ENCODE measurements at places on chromosomes 2 and 18. TPM values are rescaled to one million over a fixed set of nuclear protein-coding genes. Genes with fewer than 3 reads are reported as not detected.
A peak's percentile ranks its signal among the peaks of the same experiment; 100 is the strongest.

DNA sequence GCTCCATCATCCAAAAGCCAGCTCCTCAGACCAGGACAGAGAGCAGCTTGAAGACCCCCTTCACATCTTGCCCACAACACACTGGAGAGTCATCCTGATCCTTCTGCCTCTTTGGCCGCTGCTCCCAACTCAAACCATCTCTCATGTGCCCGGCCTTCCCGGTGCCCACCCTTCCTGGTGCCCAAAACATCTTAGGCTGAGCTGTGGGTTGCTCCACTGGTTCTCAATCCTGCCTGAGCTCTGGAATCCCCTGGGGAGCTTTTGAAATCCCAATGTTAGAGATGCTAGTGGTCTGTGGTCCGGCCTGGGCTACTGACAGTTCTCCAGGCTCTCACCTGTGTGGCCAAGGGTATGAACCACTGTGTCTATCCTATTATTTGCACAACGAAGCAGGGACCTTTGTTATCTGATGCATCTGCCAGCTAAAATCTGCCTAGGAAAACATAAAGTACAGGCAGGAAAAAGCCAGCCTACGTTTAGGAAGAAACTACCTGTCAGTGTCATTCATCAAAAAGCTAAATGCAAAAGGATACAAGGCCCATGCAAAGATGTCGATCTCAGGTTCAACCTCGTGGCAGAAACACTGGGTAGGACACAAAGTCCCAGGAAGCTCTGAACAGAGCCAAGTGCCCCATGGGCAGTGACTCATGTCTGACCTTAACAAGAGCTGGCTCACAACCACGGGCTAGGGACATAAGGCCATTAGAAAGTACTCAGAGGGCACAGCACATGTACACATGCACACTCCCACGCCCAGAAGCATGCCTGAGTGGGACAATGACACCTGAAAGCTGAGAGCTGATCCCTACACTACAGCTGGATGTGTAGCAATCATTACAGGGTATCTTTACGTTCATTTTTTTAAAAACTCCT lies 30.8 kb downstream of the TBC1D8 start:
- H3K27me3 ChIP-seq, result no peaks in the 10 kb centered on the region
- peak; percentile 87 for DNase-seq
- no peaks in the 10 kb centered on the region for H3K36me3 ChIP-seq

GRCh38 chr2:187415449-187415848 lies 32.6 kb downstream of the CALCRL start:
- H3K4me1 ChIP-seq, result no peaks in the 10 kb centered on the region
- H3K27ac ChIP-seq, result no peak overlapping the region
- DNase-seq, result no peak
- H3K4me3 ChIP-seq, result no peak overlapping the region
- no peaks in the 10 kb centered on the region for H3K36me3 ChIP-seq

DNA sequence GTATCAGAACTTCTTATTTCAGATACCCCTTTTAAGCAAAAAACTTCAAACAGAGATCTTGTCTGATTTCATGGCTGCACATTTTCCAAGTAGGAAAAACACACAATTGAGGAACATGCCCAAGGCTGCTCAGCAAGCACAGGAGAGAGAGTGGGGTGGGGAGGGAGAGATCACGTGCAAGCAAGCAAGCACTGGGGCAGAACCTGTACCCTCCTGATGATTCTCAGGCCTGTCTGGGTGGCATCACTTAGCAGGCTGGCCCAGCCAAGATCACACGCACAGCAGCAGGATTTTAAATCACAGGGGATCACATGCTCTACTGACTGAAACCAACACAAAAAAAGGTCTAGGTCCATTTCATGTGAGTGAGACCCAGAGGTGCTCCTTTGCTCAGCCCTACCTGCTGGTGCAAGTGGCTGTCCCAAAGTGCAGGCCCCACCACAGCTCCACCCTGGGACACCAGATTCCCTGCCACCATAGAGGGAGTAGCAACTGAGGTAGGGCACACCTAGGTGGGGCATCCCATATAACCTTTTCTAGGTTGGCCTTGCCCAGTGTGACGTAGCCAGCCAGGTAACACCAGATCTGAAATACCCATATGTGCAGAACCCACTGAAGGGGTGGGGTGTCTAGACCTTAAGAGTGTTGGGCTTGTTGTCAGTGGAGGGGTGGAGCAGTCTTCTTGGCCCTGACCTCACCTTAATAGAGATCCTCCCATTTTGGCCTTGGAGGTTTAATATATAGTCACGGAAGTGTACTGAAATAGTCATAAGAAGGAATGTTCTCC lies 1.8 kb upstream of the LYPD6B start:
- no peak overlapping the region for H3K4me3 ChIP-seq
- H3K4me1 ChIP-seq, result no peaks in the 10 kb centered on the region
- no peaks in the 10 kb centered on the region for H3K36me3 ChIP-seq
- no peaks in the 10 kb centered on the region for H3K27me3 ChIP-seq
- H3K27ac ChIP-seq, result no peak overlapping the region

- DNase-seq, result no peak
- no peaks in the 10 kb centered on the region for H3K36me3 ChIP-seq
- no peaks in the 10 kb centered on the region for H3K4me1 ChIP-seq
Observed at GRCh38 chr18:53644799-53645471, 579.5 kb downstream of the MBD2 start.

The DPP10 gene
- not detected for total RNA-seq

The CFC1 gene
- not detected for total RNA-seq

The HOXD10 gene
- not detected for total RNA-seq

The PROKR1 gene
- not detected for total RNA-seq

The CLK1 gene
- 167 TPM for total RNA-seq

The TXNDC2 gene
- total RNA-seq, result 0.21 TPM

The PASK gene
- total RNA-seq, result 8.7 TPM
